ENCODE measurements at places on chromosomes 4 and X.

- no peak for DNase-seq
These were observed 140.5 kb downstream of the GRIA3 start for GRCh38 chrX:123324625-123325024.

DNA sequence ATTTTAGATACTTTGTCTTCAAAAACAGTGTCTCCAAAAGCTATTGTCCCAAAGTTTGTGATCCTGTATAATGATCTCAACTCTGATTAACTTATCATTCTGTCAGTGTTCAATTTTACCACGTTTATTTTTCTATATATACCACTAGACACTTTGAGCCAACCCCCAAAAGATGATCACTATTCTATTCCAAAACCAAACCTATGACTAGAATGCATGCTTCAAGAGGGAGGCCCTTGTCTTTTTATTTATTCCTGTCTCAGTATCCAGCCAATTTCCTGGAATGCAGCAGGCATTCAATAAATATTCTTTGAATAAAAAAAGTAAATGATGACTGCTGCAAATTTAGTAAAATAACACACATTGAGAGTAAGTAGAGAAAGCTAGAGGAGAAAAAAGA, 275.6 kb downstream of the LDB2 start:
- no peak for DNase-seq

DNA sequence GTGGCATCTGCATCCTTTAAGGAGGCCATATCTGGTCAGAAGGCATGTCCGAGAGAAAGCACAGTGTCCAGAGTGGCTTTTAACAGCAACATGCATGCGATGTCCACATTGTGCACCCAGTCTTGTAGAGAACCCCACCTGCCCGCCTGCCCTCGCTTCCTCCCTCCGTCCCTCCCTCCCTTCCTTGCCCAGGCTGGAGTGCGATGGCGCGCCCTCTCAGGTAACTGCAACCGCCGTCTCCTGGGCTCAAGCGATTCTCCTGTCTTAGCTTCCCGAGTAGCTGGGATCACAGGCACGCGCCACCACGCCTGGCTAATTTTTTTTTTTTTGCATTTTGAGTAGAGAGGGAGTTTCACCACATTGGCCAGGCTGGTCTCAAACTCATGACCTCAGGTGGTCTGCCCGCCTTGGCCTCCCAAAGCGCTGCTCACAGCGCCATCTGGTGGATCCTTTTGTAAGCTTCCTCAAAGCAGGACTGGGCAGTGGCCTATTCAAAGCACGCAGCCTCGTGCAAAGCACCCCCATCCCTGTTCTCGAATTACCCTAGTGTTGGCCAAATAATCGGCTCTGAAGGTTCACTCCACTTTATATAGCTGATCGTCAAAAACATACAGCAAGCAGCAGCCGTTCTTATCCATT, 15.0 kb downstream of the BRCC3 start:
- peak; percentile 10 for DNase-seq

DNA sequence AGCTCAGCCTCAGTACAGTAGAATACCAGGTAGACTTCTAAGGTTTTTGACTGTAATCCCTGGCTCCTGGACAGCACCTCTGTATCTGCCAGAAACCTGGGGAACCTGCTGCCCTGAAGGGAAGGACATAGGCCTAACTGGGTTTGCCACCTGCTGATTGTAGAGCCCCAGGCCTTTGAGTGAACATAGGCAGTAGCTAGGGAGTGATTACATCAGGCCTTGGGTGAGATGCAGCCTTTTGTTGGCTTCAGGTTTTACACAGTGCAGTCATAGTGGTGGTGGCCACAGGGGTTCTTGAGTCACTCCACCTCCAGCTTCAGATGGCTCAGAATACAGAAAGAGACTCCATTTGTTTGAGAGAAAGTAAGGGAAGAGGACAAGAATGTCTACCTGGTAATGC, 19.3 kb downstream of the IQCM start:
- no peak for DNase-seq

DNA sequence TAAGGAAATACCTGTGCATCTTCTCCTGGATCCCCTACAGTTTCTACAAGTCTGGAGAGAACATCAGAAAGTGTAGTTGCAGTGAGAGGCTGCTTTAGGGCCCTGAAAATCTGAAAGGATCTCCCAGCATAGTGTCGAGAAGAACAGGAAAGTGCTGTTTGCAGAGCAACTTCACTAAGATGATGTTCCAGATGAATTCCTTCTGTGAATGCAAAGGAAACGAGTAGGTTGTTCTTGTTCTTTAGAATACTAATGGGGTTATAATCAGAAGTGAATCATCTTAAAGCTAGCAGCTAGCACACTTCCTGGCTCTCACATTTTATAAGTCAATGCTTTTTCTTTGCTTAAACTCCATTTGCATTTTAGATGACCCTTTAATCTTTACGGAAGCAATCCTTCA, 53.7 kb downstream of the ZAR1 start:
- no peak for DNase-seq

DNA sequence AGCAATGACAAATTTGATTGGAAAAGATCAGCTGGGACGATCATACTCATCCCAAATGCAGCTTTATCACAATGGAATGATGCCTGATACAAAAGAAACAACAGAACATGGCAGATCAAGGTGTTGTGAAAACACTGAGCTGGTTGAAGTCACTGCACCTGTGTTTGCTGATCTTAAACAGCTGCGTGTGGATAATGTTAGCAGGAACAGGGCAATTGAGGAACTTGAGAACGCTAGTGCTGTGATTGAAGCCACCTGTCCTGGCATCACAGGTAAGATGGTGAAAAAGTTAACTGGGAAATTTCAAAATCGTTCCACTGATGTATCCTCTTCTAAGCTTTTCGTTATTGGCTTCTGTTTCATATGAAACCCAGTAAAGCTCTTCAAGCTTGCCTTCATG, 27.4 kb upstream of the SOD3 start:
- no peak for DNase-seq

- no peak for DNase-seq
These were observed 38.0 kb upstream of the HELT start for GRCh38 chr4:184980261-184980660.

GRCh38 chr4:82688091-82688795, 110.4 kb downstream of the SCD5 start:
- DNase-seq = no peak

Measured in activated CD4-positive, alpha-beta T cell treated with anti-CD3 and anti-CD28 coated beads for 1 hour (primary cell).